Stimulated activated CD8-positive, alpha-beta memory T cell treated with anti-CD3 and anti-CD28 coated beads, Interleukin-15, amount 100 ng/mL, for 1 hour (primary cell): ENCODE measurements at places on chromosomes 2 and 18.
A peak's percentile ranks its signal among the peaks of the same experiment; 100 is the strongest.

GRCh38 chr2:136016836-136017235 is 31.4 kb upstream of the DARS1 start:
- DNase-seq: no peak

GRCh38 chr2:105373895-105374401 is 24.9 kb downstream of the FHL2 start:
- no peak for DNase-seq

DNA sequence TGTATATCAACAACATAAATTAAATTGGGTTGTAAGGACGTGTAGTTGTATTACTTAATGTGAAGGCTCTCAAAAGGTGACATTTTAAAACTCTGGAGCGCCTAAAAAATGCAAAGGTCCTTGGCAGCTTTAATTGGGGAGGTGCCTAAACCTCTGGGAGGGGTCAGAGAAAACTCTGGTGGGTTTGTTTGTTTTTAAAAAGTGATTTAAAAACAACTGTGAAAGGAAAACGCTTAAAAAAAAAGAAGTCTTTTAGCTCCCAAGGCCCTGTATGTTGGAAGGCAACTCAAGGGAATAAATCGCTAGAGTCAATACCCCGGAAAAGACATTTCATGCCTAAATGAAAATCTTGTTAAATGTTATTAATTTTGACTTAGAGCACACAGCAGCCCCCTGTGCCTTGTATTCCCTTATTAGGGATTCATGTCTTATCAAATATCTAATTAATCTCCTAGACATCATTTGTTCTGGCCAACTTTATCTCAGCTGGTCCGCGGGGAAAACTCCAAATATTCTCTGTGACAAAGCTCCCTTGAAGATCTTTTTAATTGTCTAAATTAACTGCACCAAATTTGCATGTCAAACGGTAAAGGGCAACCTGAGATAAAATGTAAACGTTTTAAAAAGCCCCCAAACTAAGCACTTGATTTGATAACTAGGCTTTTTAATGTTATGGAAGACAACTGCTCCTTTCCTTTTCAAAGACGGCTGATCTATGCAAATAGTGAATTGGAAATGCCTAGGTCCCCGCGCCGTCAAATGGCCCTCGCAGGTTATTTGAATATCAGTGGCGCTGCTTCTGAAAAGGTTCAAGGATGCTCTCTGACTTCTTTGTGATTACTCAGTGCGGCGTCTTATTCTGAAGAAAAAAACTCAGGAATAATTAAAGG is 4.2 kb downstream of the SP9 start:
- DNase-seq: no peak

DNA sequence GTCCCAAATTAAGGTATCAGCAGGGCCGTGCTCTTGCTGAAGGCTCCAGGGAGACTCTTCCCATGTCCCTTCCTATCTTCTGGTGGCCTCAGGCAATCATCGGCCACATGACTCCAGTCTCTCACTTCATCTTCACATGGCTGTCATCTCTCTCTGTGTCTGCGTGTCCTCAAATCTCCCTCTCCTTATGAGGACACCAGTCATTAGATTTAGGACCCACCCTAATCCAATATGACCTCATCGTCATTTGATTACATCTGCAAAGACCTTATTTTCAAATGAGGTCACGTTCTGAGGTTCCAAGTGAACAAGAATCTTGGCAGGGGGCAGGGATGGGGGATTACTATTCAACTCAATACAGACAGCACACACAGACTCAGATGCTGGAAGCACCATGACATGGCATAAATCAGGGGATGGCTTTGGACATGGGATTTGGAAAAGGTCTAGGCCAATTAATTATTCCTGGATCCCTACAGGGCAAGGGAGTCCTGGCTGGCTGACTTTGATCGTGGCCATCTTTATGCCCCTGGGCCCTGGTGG is 210.0 kb upstream of the SKOR2 start:
- no peak for DNase-seq

GRCh38 chr2:187541086-187542085 is 12.8 kb downstream of the TFPI start:
- no peak for DNase-seq

DNA sequence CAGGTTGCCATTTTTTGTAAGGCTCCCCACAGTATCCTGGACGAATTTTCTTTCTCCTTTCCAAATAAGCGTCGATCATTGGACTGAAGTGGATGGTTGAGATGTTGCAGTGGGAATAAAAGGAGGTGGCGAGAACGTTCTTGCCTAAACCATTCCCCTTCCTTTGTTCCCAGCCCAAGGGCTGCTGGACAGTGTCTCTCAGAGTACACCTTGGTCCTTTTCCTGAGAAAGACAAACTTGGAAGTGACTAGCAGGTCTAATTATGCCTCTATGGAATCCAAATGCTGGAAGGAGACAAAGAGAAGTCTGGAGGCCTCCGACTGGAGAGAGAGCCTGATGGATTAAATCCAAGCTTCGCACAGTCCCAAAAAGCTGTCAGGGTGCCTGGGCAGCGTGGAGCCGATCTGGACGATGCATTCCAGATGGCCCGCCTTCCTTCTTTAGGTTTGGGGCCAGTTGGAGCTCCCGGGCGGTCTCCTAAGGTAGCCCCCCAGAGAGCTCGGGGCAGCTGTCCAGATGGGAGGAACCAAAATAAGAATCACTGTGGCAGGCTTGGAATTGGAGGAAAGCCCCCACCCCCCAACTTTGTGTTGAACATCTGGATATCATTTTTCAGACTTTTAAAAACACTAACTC is 186.8 kb downstream of the TMEM247 start:
- DNase-seq: no peak

- DNase-seq: no peak
These were observed 44.6 kb downstream of the KDM3A start for GRCh38 chr2:86485802-86486201.

DNA sequence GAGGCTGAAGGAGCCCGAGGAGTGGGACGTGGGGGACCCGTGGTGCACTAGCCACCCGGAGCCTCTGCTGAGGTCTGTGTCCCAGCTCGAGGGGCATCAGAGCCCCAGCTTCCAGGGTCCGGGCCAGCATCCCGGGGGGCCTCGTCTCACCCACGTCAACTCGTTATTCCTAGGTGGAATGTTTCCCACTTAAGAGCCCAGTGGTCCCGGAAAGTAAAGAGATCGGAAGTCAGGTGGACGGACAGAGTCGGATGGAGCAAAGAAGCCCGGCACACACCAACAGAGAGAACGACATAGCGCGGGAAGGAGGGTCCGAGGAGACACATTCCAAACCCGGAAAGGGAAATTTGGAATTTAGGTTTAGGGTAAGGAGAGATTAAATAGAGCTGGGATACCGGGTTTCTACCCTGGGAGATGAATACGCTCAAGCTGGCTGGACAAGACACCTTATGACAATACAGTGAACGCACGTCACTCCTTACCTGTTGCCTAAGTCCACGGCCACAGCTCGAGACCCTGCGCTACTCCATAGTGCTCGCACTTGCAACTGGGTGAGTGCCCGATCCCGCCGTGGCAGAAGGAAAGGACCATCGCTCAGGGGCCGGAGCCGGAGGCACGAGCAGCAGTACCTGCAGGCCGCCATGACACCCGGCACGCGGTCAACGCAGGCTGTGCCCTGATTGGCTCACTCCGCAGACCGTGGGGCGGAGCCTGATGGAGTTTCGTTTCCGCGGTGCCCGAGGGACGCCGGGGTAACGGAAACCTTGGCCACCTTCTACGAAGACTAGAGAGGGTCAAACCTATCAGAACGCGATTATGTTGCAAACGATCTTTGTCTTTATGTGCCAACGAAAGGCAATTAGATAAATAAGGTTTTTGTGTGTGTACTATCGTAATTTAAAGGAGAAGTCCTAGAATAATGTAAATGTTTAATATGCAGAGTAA is at the start of gene PNPT1:
Gene PNPT1, minus strand, starts transcription at position 664 of the 945 bp plus-strand sequence. Its CDS starts 21 bp downstream, at position 643.
- peak; percentile 86 for DNase-seq

GRCh38 chr2:61328707-61329251 is 142.1 kb downstream of the USP34 start:
- DNase-seq: no peak

- DNase-seq: no peak
These were observed 217.1 kb upstream of the EPAS1 start for GRCh38 chr2:46079985-46080560.

- no peak for DNase-seq
These were observed 82.9 kb downstream of the ACTR3 start for GRCh38 chr2:113972766-113973165.

GRCh38 chr18:28855524-28855923 is 678.6 kb upstream of the CDH2 start:
- no peak for DNase-seq

DNA sequence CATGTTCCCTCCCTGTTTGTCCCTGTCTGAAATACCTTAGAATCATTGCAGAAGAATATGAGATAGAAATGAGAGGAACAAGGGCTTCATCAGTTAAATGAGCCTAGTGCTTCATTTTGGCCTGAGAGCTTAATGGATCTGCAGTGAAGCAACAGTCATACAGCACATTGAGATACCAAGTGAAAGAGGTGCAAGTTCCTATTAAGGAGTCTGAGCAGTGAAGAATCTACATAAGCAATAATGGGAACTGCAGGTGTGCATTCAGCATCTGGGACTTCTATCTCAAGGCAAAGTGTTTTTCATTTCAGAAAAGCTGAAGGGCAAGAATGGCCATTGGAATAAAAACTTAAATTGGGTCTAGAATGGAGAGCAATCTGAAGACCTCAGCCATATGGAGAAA is 323.2 kb upstream of the SLC39A10 start:
- no peak for DNase-seq

DNA sequence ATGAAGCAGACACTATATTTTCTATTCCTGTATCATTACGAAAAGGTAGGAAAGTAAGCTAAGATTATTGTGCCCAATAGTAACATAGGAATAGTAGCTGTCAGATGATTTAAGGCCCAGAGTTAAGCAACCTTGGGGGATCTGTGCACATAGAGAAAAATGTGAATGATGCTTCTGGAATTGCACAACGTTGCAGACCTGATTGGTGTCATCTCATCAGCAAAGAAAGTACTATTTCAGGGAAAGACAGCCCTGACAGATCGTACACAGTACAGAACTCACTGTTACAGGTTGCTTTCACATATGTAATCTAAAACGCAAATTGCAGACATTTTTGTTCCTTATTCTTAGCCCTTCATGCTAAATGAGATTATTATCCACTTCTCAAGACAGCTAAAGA is 535.9 kb downstream of the TRIB2 start:
- DNase-seq: no peak

- no peak for DNase-seq
These were observed 423.9 kb upstream of the MAP2 start for GRCh38 chr2:208999911-209000310.

GRCh38 chr2:200834701-200835100 is 23.0 kb downstream of the BZW1 start:
- no peak for DNase-seq

- no peak for DNase-seq
These were observed 6.5 kb downstream of the LPIN1 start for GRCh38 chr2:11752906-11753305.

- no peak for DNase-seq
These were observed 2.1 kb upstream of the TRABD2A start for GRCh38 chr2:84882775-84883550.

- no peak for DNase-seq
These were observed 15.0 kb upstream of the IL1RN start for GRCh38 chr2:113112441-113112840.

DNA sequence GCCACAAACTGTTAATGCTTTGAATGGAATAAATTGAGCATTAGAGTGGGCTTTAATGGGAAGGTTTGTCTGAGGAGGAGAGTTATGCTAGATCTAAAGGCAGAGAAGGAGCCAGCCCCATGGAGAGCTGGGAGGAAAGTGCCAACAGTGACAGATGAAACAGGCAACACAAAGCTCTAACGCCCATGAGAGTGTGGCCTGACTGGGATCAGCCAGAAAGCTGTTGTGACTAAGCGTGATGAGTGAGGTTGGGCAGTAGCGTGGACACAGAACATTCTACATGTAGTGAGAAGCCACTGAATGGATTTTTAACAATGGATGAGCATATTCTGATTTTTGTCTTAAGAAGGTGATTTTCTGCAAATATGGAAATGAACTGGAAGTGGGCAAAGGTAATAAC is 185.3 kb upstream of the SIX2 start:
- DNase-seq: no peak

DNA sequence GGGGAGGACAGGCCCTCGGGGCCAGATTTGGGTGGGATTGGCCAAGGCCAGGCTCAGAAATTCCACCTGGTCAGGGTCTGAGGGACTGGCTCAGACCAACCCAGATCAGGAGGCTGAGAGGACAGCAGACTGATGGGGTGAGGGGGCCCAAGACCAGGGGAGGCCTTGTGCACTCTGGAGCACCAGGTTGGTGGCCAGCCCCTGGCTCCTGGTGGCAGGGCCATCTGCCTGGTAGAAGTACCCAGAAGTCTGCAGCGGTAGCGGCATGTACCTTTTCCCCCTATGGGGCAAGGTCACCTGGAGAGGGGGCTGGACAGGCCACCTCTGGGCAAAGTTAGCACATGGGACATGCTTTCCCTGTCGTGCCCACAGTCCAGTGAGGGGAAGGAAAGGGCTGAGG is 21.2 kb upstream of the ODC1 start:
- no peak for DNase-seq

DNA sequence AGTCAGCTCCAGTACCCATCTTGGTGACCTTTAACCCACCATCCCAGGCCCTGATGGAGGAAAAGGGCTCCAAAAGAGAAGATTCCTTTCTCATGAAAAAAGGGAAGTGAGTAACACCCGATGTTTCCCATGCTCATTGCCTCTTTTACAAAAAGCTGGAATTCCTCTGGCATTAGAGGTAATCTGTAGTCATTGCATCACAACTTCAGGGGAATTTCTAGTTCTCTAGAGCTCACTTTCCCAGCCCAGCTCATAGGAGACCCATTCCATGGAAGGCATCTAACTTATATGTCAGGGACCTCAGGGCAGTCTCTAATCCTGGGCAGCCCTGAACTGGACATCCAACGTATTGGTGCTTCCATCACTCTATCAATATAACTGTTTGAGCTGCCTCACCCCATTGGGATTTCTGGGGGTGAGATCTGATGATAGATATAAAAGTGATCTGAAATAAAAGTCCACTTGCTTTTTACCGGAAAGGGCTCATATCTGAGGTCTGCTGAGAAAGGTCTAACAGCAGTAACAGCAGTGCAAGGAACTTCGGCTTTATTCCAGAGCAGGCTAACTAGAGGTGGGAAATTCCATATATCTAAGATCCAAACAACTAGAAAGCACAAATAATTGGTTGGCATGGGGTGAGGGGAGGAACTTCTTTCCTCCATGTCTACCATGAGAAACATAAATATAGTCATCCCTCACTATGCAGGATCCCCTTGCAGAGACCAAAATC is 106.1 kb downstream of the ETAA1 start:
- DNase-seq: no peak
